ENCODE measurements at places on chromosomes 4 and X.

DNA sequence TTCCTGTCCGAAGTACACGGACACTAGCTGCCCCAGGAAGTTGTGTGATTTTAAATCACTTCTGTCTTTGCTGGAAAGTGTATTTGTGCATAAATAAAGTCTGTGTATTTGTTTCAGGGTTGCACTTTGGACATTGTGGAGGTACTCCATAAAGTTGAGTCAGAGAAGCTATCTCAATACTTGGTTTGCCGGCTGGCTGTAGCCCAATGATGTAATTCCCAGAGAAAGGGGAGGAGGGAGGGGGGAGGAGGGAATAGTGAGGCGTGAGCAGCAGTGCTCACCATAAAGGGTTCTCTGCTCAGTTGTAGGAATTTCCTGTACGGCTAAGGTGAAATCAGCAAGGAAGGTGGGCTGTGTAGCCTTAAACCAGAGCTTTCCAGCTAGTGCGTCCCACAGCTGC is 7.5 kb downstream of the APEX2 start:
- DNase-seq, result peak; percentile 70

DNA sequence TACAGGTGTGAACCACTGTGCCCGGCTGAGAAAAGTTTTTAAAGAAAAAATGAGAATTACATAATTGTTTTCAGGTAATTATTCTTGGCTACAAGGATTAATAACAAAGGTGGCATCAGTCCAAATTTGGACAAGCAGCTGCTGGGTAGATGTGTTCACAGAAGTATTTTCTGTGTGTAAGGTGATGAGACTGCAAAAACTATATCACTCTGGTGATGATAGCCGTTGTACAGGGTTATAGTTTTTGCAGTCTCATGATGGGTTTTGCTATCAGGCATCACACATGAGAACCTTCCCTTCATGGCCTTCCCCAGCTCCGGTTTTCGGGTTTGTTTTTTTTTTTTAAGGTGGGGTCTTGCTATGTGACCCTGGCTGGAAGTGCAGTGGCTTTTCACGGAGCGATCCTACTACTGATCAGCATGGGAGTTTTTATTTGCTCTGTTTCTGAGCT is 5.1 kb upstream of the SLC10A3 start:
- no peak for DNase-seq

GRCh38 chrX:10884246-10884645 is 226.9 kb upstream of the HCCS start:
- no peak for DNase-seq

GRCh38 chr4:57736781-57737180 is 626.6 kb upstream of the IGFBP7 start:
- DNase-seq, result no peak

GRCh38 chrX:2857566-2857965 is 28.8 kb downstream of the GYG2 start:
- no peak for DNase-seq
